Stimulated activated CD4-positive, alpha-beta T cell treated with anti-CD3 and anti-CD28 coated beads, Interleukin-1b, Interleukin-23, amount 100 ng/mL, for 24 hours (primary cell): ENCODE measurements at places on chromosomes 1 and 21.

GRCh38 chr1:14826172-14826636 is 227.7 kb downstream of the KAZN start:
- no peak for DNase-seq

GRCh38 chr1:147834181-147834580 is 68.4 kb upstream of the GJA8 start:
- DNase-seq, result no peak

DNA sequence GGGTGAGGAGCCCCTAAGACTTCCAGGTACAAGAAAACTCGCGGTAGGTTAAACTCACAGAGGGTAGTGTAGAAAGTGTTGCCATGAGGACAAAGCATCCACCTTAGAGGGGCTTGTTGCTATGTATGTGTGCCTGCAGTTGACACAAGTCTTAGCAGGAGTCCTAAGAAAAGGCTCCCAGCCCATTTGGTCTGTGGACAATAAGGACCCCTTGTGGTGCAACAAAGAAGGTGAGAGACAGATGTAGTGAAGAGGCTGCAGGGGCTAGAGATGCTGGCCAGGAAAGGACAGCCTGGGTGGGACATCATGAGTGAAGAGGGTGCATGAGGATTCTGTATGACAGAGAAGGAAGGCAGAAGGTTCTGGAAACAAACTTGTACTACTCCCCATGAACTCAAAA is 36.3 kb upstream of the IL10 start:
- no peak for DNase-seq

GRCh38 chr1:38563942-38564735 is 295.4 kb downstream of the RRAGC start:
- DNase-seq, result no peak

DNA sequence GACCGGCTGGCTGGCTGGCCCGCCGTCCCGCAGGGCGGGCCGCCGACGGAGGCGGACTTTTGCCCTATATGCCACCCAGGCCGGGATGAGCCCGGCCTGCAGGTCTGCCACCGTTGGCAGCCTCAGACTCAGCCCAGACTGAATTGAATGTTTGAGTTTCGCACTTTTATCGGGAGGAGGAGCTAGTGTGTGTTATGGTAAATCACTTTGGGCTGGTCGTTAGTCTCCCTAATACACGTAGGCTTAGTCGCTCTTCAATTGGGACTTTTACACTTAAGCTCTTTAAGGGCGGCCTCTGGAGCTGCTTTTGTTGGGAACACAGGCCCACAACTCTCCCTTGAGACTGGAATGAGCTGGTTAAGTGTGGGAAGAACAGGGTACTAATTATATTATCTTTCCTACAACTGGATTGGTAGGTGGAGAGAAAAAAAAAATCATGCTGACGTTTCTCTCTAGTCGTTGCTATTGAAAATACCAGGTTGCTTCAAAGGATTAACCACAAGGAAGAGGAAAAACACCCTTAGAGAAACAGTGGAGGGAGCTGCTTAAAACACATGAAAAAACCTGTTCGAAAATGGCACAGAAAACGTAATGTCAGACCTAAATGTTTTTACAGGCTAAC is 1.4 kb upstream of the IRF2BP2 start:
- no peak for DNase-seq

DNA sequence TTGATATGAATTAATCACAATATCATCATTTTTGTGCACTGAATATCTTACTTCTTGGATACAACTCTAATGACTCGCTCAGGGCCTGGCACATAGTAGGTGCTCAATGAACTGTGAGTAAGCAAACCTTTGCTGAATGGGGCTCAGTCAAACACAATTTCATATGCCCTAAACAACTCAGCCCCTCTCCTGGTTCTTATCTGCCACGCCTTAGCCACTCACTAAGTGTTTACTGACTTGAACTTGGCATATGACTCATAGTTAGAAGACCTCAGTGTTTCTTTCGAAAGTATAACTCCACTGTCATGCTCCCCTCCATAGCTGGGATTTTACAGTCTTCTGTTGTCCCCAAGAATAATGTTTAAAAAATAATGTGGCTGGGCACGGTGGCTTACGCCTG is 4.8 kb upstream of the IFNLR1 start:
- DNase-seq, result peak; percentile 34

GRCh38 chr1:164912290-164912689 is 353.3 kb downstream of the PBX1 start:
- DNase-seq, result no peak

GRCh38 chr1:111677604-111678003 is 58.0 kb downstream of the RAP1A start:
- DNase-seq, result no peak

DNA sequence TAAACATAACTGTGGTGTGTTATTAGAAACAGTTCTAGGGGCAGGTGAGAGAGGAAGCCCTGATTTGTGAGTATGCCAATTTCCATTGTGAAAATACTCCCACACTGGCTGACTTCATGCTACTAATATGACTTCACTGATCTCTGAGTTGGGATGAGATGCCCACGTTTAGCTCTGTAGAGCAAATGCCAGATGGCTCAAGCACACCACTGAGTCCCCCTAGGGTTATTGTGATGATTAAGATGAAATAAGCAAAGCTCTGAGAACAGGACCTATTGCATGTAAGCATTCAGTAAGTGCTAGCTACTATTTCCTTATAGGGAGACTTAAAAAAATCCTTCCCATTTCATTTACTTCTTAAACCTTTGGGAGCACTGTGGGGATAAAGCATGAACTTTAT is 117.6 kb downstream of the CENPF start:
- DNase-seq, result no peak

GRCh38 chr1:244393604-244394176 is 58.0 kb downstream of the ADSS2 start:
- no peak for DNase-seq

GRCh38 chr1:39409055-39409816 is 82.2 kb upstream of the BMP8A start:
- DNase-seq, result peak; percentile 12

DNA sequence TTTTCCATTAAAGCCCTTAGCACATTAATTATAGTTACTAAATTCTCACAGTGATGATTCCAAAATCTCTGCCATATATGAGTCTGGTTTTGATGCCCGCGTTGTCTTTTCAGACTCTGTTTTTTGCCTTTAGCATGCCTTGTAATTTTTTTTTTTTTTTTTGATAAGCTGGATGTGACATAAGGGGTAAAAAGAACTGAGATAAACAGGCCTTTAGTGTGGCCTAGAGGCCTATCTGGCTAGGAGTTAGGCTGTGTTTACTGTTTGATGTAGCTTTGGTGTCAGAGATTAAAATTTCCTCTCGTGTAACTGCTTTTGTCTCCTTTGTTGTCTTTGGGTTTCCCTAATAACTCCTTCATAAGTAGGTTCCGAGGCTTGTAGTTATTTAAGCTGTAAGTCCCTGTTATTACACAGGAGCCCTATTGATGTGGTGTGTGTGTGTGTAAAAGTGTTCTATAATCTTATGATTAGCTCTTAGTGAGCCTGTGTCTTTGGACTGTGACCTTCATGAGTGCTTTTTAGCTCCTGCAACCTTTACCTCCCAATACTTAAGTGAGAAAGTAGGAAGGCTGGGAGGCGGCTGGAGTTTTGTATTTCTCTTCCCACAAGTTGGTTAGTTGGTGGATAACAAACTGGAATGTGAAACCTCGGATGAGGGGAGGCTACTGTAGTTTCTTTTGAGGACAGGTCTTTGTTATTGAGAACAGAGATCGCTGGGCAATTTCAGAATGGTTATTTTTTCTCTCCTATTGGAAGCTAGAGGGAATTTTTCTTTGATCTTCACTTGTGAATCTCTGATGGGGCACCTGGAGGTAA is 19.3 kb downstream of the HS2ST1 start:
- no peak for DNase-seq

- DNase-seq, result no peak
These were observed 17.5 kb upstream of the ECE1 start for GRCh38 chr1:21307663-21308305.

DNA sequence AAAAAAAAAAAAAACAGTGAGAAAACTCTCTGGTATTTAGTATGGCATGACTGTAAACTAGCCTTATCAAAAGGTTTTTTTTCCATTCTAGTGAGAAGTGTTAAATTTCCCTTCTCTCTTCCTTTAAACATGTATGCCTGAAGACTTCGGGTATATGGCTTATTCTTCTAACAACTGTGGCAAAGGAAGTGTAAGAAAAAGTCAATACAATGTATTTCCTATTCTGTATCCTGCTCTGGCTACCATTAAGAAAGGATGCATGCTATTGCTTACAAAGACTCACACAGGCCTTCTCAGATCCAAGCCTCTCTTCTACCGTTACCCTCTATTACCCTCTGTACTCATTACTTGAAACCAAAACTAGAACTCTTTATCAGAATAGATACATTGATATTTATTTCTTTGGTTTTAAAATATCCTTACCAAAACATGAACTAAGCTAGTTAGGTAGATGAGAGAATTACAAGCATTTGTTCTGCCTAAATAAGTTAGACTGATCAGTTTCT is 8.4 kb downstream of the CEPT1 start:
- DNase-seq, result no peak

DNA sequence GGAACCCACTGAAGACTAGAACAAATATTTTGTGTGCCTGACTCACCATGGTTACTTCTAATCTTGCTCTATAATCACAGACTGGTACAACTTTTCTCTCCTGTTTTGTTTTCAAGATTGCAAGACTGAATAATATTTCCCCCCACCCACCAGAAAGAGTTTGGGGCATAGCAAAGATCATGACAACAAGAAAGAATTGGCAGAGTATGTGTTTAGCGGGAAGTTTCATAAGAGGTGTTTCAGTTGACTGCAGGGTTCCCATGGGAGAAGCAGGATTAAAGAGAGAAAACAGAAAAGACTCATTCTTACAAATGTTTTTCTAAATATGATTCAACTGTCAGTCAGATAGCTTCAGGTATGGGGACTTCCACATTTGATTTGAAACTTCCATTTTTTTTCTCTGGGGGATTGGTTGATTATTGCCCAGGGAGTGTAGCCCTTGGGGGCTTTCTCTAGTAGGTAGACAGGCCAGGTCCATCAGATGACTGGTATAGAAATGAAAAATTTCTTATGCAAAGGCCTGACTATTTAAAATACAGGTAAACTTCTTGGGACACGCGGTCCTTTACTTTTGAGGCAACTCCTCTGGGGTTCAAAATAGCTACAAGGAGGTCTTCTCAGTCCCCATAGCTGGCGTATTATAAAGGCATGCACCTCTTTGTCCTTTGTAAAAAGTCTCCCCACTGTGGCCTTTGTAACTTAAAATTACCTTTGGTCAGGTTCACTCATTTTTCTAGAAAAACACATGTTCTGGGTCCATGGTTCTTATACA is 13.9 kb downstream of the OR14I1 start:
- DNase-seq, result no peak

- no peak for DNase-seq
These were observed 36.7 kb downstream of the LGR6 start for GRCh38 chr1:202230061-202230938.

GRCh38 chr21:28216976-28217523 is 775.6 kb downstream of the LTN1 start:
- DNase-seq, result no peak

DNA sequence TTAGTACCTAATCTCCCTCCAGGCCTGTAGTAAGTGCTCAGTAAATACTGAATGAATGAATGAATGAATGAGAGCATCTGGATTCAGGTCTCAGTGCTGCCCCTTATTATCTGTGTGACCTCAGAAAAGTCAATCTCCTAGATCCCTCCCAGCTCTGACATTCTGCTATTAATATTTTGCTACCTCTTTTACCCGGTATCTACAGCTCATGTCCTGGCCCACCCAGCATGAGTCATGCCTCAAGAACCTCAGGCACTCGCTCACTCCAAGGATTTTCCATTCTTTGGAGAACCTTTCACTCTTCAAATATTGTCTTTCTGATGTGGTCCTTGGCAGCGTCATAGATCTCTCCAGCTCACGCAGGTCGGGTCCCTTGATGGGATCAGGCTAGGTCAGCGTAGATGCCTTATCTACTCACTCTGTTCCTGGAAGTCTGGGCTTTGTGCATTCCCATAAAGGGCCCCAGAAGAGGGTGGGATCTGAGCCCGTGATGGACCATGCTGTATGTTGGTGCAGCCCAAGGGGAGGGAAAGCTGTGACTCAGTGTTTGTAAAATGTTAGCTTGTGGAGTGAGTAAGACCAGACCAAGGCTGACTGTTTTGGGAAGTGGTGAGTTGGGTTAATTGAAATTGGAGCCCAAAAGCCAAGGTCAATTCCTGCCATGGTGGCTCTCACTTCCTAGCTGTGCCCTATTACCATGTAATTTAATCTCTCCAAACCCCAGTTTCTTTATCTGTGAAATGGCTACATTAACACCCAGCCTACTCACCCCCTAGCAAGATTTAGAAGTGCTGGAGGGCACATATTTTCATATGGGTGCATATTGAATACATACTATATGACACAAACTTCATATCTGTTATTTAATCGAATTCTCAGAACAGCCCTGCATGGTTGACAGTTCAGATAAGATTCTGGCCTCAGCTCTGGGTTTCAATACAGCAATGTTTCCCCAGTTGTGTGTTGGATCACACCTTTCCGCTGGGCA is 214.1 kb upstream of the USP24 start:
- no peak for DNase-seq

GRCh38 chr1:169086603-169087455 is 19.7 kb upstream of the ATP1B1 start:
- no peak for DNase-seq

- no peak for DNase-seq
These were observed 49.6 kb downstream of the HLX start for GRCh38 chr1:220928725-220929300.

- DNase-seq, result no peak
These were observed 138.2 kb upstream of the SPAG17 start for GRCh38 chr1:118323246-118323645.

DNA sequence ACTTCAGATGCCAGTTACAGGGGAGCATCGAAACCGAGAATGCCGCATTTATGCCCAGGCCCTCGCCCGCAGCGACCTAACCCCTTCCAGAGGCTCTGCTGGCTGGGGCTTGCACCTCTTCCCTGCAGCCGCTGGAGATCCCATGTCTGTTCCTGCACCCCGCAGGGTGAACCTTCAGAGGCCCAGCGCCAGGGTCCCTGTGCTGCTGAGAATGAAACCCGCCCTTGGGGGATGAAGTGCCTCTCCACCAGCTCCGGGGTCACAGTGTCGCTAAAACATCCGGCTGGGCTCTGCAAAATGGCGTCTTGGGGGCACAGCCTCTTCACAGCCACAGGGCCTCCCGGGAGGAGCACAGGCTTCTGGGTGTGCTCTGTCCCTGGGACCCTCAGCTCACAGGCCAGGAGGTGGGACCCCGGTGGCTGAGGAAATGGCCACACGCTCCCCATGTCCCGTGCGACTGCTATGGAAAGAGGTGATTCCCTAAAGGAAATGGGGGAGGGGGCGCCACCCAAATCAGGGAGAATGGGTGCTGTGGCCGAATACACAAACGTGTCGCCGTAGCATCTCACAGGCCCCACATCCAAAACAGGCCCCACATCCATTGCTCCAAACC is 39.9 kb upstream of the TSPEAR start:
- DNase-seq, result no peak
